ENCODE measurements at places on chromosomes 5 and 9.

GRCh38 chr9:112200711-112201110, 25.6 kb upstream of the SUSD1 start:
- no peak for DNase-seq

DNA sequence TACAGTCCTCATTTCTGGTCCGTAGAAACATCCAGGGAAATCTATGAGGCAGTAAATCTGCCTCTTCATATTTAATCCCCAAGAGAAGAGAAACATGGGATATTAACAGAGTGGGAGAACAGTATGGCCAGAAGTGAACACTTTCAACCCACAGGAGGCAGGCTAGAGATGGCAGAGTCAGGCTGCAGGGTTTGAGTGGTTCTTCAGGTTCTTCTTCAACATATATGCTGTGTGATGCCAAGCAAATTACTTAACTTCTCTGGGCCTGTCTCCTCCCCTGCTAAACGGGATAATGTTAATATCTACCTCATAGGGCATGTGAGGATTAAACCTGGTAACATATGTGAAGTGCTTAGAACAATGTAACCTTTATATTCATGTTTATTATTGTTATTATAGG, 321.8 kb downstream of the PSAT1 start:
- DNase-seq, result no peak

- no peak for DNase-seq
Measured at GRCh38 chr9:14136646-14137370, 177.1 kb downstream of the NFIB start.

GRCh38 chr5:97545886-97546535, 363.0 kb upstream of the RIOK2 start:
- DNase-seq, result no peak

DNA sequence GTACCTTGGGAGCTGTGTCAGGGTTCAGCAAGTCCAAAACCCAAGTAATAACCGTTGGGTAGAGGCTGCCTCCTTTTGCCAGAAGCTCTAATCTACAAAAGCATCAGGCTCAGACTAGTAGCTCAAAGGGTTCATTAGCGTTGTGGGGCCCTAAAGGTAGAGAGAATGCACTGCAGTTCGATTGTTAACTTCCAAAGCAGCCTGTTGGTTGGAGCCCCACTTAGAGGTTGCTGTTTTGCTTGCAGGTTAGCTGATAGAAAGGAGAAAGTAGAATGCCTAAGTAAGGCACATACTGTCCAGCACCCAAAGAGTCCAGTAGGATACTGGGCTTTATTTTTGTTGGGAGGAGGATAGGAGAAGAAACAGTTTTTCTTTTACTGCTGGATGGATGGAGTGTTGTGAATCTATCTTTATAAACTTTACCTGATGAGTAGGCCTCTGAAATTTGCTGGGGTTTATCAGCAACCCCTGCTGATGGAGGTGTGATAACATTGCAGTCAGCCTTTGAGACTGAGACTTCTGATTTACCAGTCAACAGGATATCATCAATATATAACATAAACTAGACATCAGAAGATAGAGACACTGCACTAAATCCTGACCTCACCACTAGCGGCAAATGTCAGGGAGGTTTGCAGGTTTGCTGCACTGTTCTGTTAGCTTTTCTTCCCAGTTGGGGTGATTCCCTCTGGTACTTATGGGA, 34.8 kb downstream of the ZNF131 start:
- no peak for DNase-seq

DNA sequence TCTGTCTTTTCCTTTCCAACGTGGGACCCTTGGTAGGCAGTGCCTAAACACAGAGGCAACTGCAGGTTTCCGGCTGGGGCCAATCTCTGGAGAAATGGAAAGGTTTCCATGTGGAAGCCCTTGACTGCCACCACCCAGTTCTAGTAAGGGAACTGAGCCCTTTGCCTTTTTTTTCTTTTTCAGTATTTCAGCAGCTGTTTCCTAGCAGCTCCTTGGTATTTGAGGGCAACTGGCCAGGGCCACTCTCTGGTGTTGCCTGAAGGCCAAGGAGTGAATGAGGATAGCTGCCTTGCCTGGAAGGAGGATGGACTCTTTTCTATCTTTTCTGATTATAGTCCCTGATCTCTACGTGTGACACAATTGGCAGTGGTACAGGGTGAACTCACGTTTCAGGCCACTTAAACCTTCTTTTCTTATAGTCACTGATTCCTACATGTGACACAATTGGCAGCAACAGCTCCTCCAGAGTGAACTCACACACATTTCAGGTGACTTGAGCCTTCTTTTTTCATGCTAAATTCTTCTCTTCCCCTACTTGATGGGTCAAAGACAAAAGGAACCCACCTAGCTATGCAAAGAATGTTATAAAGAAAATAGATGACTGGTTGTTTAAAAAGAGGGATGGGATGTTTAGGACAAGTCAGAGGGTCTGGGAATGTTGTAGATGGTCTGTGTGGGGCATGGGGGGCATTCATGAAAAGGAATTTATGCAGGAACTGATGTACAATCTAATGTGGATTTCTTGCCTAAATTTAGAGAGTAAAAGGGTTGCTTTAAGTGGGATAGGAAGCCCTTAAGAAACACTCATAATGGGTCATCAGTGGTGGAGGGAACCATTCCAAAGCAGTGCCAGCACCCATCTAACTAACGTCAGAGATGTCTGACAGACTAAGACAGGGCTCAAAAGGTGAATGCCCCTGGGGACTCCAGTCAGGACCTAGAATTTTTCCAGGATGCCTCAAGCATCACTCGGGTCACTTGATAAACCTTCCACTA, 190.1 kb downstream of the TMEM232 start:
- DNase-seq, result peak; percentile 15

Measured in astrocyte of the spinal cord (primary cell).